ENCODE measurements at places on chromosomes 3 and 15.

DNA sequence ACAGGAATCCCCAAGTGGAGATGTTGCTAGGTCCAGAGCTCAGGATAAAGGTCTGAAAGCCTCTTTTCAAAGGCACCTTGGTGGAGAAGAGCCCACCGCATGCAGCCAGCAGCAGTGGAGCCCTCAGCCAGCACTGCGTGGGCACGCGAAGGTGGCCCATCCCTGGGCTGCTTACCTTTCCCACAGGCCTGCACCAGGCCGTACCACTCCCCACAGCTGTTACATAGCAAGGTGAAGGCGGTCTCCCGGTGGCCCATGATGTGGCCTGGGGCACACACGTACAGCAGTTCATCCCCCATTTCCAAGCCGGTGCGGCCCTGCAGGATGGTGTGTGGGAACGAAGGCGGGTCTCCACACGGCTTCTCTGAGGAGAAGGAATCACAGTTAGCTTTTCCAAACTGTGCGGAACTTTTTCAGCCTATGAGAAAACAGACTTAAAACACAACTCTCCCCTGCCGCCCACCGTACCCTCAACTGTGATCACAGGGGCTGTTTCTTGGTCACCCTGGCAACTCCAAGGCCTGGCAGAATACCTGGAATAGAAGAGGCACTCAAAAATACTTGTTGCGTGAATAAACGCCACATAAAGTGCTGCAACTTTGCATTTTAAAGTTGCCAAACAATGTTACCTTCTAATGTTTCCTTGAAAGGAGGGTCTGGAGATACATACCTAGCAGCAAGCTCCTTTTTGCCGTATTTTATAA, 43.7 kb downstream of the SUSD5 start:
- DNase-seq = no peak

GRCh38 chr15:58732625-58733363, 16.7 kb downstream of the ADAM10 start:
- DNase-seq = no peak

- DNase-seq = no peak
Measured at GRCh38 chr15:39963786-39964185, 29.9 kb downstream of the EIF2AK4 start.

- no peak for DNase-seq
Measured at GRCh38 chr3:97613139-97613538, 151.4 kb upstream of the ARL6 start.

GRCh38 chr3:57179580-57180410, 14.6 kb upstream of the IL17RD start:
- no peak for DNase-seq

GRCh38 chr3:464255-464654, 267.7 kb downstream of the CHL1 start:
- DNase-seq = no peak

- DNase-seq = no peak
Measured at GRCh38 chr3:43792904-43793303, 102.2 kb downstream of the ABHD5 start.

- DNase-seq = no peak
Measured at GRCh38 chr3:197352382-197352781, 54.0 kb upstream of the DLG1 start.

DNA sequence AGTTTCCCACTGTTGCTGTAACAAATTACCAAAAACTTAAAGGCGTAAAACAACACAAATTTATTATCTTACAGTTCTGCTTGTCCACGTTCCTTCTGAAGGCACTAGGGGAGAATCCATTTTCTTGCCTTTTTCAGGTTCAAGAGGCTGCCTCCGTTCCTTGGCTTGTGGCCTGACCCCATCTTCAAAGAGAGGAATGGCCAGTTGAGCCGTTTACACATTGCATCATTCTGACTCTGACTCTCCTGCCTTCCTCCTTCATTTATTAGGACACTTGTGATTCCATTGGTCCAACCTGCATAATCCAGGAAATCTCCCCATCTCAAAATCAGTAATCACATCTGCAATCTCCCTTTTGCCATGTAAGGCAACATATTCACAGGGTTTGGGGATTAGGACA, 122.7 kb upstream of the BHLHE40 start:
- DNase-seq = no peak

- no peak for DNase-seq
Measured at GRCh38 chr15:83656943-83657528, 3.1 kb downstream of the ADAMTSL3 start.

GRCh38 chr15:72319360-72319984, 485 bp downstream of the CELF6 start:
- DNase-seq = no peak

- no peak for DNase-seq
Measured at GRCh38 chr15:65375871-65376607, 1.8 kb downstream of the IGDCC3 start.

- DNase-seq = no peak
Measured at GRCh38 chr3:15974647-15975046, 176.9 kb upstream of the ANKRD28 start.

DNA sequence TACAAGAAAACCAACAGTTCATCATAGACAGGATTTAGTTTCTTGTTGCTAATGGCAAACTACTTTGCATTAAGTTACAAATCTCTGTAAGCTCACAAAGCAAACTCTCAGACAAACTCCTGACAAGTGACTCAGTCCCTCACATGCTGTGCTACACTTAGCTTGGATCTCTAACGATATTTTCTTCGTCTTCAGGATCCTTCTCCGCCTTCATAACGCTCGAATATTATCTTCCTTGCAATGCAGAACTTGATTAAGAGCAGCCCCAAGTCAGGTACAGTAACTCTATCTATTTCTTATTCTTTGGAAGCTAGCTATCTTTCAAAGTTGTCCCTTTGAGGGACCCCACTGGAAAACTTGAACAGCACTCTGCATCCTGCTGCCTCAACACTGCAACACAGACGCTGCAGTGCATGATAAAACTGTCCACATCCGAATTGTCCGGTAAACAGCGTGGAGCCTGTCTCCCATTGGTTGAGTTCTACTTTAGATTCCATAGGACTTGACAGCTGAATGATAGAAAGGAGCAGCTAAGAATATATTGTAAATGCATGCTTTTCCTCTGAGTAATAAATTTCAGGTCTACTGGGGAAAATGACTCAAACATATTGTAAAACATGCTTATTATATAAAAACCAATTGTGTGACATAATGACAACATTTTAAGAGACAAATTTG, 61.3 kb downstream of the UACA start:
- no peak for DNase-seq

DNA sequence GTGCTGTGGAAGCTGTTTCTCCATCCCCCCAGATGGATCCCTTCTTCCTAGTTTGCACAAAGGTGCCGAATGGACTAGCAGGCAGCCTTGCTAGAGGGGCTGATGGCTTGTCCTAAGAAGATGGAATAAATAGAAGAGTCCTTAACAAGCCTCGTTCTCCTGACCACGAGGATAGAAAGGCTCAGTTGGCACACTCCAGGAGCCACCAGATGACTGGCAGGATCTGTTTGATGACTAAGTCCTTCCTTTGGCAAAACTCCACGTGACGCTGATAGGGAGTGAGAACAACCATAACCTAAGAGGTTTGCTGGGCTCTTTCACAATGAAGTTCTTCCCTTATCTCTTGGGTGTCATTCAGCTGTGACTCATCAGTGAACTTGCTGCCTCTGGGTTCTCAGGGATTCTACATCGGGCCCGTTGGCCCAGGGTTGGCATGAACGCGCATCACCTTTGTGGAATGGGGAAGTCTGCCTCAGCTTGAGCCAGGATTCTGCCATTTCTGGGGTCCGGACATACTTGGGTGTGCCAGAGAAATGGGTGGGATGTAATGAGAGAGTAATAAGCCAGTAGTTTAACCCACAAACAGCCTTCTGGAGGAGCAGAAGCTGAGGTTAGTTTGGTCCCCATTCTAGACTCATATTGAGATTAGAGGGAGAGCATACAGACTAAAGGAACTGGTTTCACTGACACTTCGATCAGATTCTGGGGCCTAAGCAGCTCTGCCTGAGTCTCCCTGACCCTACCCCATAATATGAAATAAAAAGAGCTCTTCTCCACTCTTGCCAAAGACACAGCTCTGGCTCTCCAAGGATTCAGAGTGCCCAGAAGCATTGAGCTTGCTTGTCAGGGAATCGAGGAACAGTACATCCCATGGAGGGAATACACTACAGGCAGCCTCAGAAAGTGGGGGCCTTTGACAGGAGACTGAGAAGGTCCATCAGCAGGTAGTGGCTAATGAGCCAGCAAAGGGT, 2.0 kb upstream of the MELTF start:
- DNase-seq = no peak

DNA sequence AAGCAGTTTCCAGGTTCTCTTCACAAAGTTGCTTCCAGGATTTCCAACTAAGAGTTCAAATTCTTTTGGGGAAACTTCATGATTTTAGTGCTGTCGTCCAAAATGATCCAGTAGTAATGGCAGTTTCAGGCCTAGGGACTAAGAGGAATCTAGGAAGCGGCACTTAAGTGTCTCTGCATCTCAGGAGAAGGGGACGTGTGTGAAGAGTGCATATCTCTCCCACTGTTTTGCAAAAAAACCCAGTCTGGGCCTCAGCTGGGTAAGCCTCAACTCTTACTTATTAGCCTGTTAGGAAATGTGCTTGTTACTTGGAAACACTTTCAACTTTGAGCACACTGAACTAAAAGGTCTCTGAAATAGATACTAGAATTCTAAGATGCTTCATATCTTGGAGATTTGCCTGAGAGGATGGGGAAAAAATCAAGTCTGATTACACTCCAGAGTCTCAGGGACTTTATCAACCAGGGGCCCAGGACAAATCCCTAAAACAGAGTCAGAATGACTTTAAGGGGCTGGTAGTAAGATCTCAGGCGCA, 81.8 kb downstream of the WDR76 start:
- DNase-seq = no peak

- no peak for DNase-seq
Measured at GRCh38 chr3:155960060-155960459, 89.6 kb downstream of the GMPS start.

- DNase-seq = no peak
Measured at GRCh38 chr3:196643201-196643749, 3.8 kb downstream of the NRROS start.

DNA sequence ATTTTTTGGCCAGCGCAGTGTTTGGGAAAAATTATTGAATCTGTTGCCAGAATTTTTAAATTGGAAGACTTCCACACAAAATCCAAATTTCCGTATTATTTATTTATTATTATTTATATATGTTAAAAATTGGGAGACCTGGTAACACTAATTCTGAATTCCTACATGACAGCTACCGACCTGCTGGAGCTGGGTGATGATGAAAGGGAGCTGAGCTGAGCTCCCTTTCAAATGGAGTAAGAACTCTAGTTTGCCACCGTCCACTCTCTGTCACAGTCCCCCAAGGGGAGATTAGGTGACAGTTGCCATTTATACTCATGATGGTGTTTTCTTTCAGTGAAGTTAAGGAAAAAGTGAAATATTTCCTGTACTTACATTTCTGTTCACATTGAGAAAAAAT, 1.4 kb downstream of the CRTC3 start:
- DNase-seq = no peak

DNA sequence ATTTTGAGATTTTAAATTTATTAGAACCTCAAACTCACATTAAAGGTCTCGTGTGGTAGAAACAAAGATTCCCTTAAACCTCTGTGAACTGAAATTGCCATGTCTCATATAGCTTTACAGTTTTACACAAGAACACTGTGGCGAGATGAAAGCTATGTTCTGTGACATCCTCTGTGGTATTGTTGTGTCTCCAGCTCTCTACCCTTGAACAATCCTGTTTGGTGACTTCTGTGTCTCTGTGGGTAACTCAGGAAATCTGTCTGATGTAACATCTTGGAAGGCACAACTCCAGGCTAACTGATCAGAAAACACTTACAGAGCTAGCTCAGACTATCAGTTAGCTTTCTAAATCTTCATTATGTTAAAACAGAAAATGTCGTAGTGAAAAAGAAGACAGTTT, 318.8 kb upstream of the GBE1 start:
- no peak for DNase-seq

DNA sequence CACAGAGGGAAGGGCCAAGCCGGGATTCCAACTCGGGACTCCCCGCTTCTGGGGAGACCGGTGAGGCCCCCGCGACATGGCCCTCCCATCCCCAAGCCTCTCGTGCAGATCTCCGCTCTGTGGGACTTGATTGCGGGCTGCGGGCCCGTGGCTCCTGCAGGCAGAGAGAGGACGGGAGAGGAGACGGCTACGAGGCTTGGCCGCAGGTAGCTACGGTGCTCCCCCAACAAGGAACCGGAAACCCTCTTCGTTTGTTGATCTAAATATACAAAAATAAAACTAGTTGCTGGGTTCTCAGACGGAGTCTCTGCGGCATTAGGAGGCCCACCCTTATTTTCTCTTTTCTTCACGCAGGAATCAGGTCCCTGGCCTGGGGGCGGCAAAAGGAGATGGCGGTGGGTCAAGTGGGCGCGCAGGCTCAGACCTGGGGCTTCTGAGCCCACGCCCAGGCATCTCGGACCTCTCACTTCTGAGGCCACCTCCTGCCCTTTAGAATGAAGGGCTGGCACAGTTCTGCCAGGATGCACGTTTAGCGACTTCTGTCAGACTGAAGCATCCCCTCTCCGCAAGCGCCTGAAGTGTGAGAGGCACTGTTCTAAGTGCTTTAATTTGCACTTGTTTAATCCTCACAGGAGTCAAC, 10.9 kb downstream of the GNB5 start:
- no peak for DNase-seq

DNA sequence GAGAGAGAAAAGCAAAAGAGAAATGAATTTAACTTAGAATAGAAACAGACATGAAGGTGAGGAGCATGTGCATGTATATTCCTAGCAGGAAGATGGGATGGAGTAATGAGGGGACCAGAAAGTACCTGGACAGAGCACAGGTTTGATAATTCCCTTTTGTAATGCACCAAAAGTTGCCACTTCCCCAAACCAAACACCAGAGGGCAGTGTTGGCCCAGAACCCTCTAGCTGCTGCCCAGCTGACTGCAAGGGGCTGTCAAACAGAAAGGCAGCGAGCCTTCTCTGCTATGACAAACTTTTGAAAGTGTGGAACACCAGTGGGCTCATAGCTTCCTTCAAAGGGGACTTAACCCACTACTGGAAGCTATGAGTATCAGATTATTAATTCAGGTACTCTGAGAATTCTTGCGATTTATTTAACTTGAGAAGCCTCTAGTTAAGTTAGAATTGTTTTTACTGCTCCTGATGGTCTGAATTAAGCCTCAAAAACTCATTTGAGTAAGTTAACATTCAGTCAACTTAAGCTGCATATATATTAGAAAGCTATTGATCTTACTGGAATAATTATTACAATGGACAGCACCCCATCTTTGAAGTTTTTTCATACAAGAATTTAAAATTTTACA, 234.9 kb downstream of the NEK10 start:
- DNase-seq = peak; percentile 55

- no peak for DNase-seq
Measured at GRCh38 chr3:127203024-127203423, 10.1 kb downstream of the PRR23E start.

DNA sequence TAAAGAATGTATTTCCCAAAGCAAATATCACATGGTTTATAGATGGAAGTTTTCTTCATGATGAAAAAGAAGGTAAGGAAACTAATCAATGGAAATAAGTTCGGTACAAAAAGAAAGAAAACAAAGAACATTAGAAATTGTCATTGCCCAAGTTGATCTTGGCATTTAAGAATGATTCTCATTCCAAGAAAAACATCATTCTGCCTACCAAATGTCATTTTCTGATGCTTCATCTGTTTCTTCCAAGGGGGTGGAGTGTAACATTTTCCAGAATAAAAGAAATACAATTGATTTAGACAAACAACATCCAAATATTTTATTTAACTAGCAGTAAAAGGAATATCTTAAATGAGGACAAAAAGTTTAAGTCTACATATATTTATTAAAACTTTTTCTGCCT, 3.0 kb upstream of the ZBED2 start:
- no peak for DNase-seq

- no peak for DNase-seq
Measured at GRCh38 chr3:81277853-81278252, 483.6 kb downstream of the GBE1 start.

All from activated CD4-positive, alpha-beta T cell treated with anti-CD3 and anti-CD28 coated beads, Interleukin-2, amount 50 U/mL, for 24 hours (primary cell).